HuH-7 (cell line): ENCODE measurements at places on chromosomes 7 and 10.
A peak's percentile ranks its signal among the peaks of the same experiment; 100 is the strongest.

GRCh38 chr7:1806354-1806753 lies 136.3 kb downstream of the ELFN1 start:
- DNase-seq: no peak

DNA sequence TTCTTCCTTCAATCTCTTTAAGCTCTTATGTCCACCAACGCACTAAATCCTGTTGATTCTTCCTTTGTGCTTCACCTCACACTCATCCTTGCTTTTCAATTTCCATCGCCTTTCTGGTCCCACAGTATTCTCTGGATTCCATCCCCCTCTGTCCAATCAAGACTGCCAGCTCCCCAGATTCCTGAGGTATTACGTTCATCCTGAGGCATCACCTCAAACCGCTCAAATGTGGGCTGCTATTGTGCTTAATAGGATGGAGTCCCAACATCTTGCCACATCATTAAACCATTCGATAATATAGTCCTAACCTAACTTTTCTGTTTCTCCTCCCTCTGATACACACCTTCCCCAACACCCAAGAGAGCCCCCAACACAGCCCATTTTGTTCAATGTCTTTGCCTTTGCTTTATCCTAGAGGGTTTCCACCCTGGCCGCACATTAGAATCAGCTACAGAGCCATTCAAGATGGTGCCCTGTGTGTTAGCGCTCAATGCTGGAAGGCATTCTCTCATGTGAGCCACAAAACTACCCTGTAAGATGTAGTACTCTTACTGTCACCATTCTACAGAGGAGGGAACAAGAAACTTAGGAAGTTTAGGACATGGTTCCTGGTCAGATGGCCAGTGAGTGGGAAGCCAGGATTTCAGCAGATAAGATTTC lies 79.5 kb upstream of the LEP start:
- DNase-seq: no peak

- no peak for DNase-seq
Observed at GRCh38 chr10:114388275-114388674, 16.0 kb downstream of the AFAP1L2 start.

- DNase-seq: no peak
Observed at GRCh38 chr7:141232286-141233051, 158.6 kb downstream of the TMEM178B start.

DNA sequence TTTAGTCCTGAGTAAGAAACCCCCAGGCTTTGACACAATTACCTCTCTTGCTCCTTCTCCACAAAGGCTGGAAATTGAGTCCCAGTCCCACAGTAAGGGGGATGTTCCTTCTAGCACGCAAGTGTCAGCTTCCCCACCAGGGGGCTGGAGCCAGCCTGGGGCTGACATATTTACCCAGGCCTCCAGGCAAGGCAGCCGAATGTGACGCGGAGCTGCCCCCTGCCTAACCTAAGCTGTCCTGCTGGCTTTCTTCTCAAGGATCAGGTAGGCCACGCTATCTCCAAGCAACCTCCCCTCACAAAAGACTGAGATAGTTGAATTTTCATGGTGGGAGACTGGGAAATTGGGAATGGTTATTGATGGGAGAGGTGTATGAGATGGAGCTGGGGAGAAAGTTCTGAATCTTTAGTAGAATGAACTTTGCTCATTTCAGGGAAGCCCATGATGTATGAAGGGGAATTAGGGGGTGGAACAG lies 19.2 kb upstream of the BMPER start:
- DNase-seq: peak; percentile 42

GRCh38 chr7:94509264-94509886 lies at the start of gene CASD1:
Gene CASD1, plus strand, starts transcription at chr7:94509809. Its CDS starts 276 bp downstream, at chr7:94510085.
- DNase-seq: peak; percentile 59

- DNase-seq: no peak
Observed at GRCh38 chr7:8201846-8202441, 60.0 kb downstream of the ICA1 start.

GRCh38 chr7:95047291-95047690 lies 139.9 kb downstream of the PPP1R9A start:
- no peak for DNase-seq

DNA sequence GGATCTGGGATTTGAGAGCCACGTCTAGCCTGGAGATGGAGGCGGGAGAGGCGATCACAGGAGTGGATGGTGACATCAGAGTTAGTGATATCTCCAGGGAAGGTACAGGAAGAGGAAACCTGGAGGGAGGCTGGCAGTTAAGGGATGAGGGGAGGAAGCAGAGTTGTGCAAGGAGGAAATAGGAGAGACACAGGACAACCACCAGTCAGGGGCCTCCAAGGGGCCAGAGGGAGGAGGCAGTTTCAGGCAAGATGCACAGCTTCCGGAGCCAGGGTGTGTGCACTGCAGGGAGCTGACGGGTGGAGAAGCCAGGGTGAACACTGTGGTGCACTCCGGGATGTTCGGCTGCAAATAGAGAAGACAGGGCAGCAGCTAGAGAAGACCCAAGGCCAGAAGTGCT lies 141.2 kb downstream of the GLI3 start:
- DNase-seq: no peak

GRCh38 chr7:82481499-82482097 lies 38.0 kb upstream of the CACNA2D1 start:
- peak; percentile 8 for DNase-seq

- DNase-seq: no peak
Observed at GRCh38 chr7:152142976-152143595, 117.6 kb downstream of the GALNT11 start.

DNA sequence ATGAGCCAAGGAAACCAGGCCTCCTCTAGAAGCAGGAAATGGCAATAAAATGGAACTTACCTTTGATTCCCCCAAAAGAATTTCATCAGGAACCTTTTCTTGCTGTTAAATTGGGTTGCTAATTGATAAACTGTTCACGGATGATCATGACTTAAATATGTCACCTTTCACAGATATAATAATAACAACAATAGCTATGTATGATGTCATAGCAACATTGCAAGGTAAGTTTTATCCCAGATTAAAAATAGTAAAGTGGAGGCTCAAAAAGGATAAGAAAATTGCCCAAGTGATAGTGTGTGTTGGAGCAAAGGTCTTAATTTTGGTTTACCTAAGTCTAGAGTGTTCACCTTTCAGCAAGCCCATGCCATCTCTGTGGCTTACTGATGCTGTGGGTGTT lies 357.6 kb upstream of the CELF2 start:
- no peak for DNase-seq
